ENCODE measurements at places on chromosomes 16 and 17. TPM values are rescaled to one million over a fixed set of nuclear protein-coding genes. Genes with fewer than 3 reads are reported as not detected.

The KRTAP3-1 gene
- total RNA-seq: 4.3 TPM

The FOXL1 gene
- total RNA-seq: 19.9 TPM

The CRYBA1 gene
- total RNA-seq: not detected

The KRTAP16-1 gene
- not detected for total RNA-seq

The LUC7L gene
- 42.9 TPM for total RNA-seq

The SLC47A1 gene
- not detected for total RNA-seq

The OMG gene
- not detected for total RNA-seq

- peaks cover 17% of the 10 kb centered on the region for H3K36me3 ChIP-seq
- peak overlapping the region; percentile 24 for H3K27ac ChIP-seq
- H3K4me1 ChIP-seq: peaks cover 58% of the 10 kb centered on the region
- DNase-seq: peak; percentile 41
Observed at GRCh38 chr16:81481207-81481821, 36.7 kb downstream of the CMIP start.

DNA sequence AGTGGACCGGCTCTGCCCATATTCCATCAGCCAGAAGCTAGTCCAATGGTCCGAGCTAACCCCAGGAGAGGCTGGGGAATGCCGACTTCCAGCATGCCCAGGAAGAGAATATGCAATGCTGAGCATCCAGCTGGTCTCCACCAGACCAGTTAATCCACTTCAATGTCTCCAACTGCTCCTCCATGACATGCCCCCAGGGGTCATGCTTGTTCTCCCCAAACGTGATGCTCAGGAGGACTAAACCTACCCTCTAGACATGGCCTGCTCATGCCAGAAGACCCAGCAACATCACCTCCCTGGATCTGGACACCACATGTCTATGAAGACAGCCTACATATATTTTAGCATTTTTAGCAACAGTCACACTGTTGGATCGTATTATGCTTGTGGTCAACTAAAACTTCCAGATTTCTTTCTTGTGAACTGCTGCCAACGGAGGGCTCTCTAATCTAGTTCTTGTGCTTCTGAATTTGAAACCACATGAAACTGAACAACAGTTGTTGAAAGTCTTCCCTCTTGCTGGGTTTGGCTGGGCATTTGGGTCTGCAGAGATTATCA is 245.1 kb downstream of the SOX9 start:
- DNase-seq: no peak
- H3K4me3 ChIP-seq: no peak overlapping the region
- H3K36me3 ChIP-seq: peaks cover 3% of the 10 kb centered on the region
- H3K4me1 ChIP-seq: peaks cover 50% of the 10 kb centered on the region
- H3K27me3 ChIP-seq: peaks cover 1% of the 10 kb centered on the region
- H3K27ac ChIP-seq: no peak overlapping the region

DNA sequence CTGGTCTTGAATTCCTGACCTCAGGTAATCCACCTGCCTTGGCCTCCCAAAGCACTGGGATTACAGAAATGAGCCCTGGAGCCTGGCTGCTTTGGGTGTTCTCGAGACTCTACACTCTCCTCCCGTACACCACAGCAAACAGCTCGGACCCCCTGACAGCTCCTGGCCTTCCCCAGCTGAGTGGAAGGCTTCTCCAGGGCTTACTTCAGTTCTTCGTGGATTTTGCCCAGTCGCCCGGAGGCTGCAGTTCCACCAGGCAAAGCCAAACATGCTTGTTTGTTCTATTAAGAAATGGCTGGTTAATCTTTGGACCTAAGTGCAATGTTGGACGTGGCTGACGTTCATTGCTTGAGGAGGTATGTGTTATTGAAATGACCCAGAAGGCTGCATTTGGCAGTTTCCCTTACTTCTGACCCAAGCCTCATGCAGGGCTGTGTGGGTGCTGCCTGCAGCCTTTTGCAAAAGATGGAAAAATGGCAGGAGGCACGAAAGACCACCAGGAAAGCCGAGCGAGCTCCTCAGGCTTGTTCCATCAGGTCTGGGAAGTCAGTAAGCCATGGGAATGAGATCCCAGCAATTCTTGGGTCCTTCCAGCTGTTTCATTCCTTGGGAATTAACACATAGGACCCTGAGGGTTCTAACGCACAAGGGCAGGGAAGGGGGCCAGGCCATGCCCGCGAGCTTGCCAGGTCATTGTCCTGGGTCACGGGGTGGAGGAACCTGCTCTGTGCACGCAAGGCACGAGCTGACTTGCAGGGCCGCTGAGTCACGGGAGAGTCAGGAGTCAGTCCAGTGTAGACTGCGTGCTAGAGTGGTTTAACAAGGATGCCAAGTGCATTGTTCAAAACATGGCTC is 23.9 kb upstream of the KLHDC4 start:
- no peaks in the 10 kb centered on the region for H3K27me3 ChIP-seq
- H3K27ac ChIP-seq: peak overlapping the region; percentile 92
- H3K4me3 ChIP-seq: peak overlapping the region; percentile 34
- H3K36me3 ChIP-seq: no peaks in the 10 kb centered on the region
- peak; percentile 86 for DNase-seq

GRCh38 chr17:80425835-80426426 is 11.0 kb downstream of the ENDOV start:
- no peaks in the 10 kb centered on the region for H3K27me3 ChIP-seq
- H3K27ac ChIP-seq: peak overlapping the region; percentile 13
- no peak overlapping the region for H3K4me3 ChIP-seq
- H3K4me1 ChIP-seq: no peaks in the 10 kb centered on the region
- no peaks in the 10 kb centered on the region for H3K36me3 ChIP-seq

GRCh38 chr17:3859940-3860339 is 13.9 kb upstream of the NCBP3 start:
- DNase-seq: no peak
- H3K27ac ChIP-seq: no peak overlapping the region
- H3K4me1 ChIP-seq: peaks cover 2% of the 10 kb centered on the region

DNA sequence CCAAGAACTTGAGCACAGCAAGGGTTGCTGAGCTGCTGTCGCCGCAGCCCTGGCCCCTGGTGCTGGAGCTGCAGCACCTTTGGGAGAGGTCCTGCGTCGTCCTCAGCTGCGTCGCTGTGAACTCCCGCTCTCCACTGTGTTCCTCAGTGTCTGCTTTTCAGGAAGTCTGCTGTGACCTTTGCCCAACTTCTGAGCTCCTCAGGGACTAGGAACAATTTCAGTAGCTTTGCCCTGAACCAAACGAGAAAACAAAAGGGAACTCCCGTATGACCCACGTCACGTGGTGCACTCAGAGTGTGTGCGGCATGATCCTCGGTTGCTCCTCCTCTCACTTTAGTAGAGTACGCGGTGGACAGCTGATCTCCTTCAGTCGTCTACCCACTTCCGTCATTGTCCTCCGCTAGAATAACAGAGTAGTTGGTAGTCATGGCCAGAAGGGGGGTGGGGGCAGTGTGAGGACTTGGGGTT is 44.2 kb downstream of the WDR45B start:
- no peak overlapping the region for H3K4me3 ChIP-seq
- H3K27me3 ChIP-seq: peaks cover 2% of the 10 kb centered on the region
- DNase-seq: no peak
- H3K27ac ChIP-seq: no peak overlapping the region
- peaks cover 39% of the 10 kb centered on the region for H3K36me3 ChIP-seq

DNA sequence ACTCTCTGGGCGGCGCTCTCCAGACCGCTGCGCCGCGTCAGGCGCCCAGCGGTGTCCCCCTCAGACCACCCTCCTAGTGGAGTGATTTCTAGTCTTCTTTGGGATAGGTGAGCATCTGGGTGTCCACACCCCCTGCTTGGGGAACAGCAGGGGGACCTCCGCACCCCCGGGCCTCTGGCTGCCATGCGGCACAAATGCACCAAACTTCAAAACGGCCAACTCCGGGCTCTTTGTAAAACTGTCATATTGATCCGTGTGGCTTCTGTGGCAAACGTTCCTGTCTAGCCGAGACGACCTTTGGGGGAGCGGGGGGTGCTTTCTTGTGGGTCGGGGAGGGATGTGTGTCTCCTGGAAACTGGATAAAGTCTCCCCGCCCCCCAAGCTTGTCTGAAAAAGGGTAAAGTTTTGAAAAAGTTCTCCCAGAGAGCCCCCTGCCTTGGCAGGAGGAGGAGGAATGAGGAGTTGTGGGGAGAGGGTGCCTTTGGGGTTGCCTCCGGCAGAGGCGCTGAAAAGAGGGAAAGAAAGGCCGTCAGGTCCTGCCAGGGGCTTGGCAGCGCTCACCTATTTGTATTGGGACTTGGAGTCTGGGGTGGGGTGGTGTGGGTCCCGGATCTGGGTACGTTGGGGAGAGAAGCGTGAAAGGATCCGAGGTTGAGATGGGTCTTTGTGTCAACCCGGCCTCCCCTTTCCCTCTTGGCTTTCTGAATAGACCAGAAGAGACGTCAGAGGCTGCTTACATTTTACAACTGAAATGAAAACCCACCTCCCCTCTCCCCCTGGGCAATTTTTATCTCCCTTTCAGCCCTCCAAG is 2.2 kb upstream of the CHD3 start:
- peaks cover 4% of the 10 kb centered on the region for H3K27me3 ChIP-seq
- DNase-seq: no peak
- H3K36me3 ChIP-seq: peaks cover 4% of the 10 kb centered on the region

GRCh38 chr16:56626685-56627084 is 1.1 kb downstream of the MT1E start:
- peaks cover 18% of the 10 kb centered on the region for H3K36me3 ChIP-seq
- peaks cover 4% of the 10 kb centered on the region for H3K27me3 ChIP-seq
- peaks cover 29% of the 10 kb centered on the region for H3K4me1 ChIP-seq
- peak overlapping the region; percentile 96 for H3K27ac ChIP-seq
- peak overlapping the region; percentile 97 for H3K4me3 ChIP-seq

DNA sequence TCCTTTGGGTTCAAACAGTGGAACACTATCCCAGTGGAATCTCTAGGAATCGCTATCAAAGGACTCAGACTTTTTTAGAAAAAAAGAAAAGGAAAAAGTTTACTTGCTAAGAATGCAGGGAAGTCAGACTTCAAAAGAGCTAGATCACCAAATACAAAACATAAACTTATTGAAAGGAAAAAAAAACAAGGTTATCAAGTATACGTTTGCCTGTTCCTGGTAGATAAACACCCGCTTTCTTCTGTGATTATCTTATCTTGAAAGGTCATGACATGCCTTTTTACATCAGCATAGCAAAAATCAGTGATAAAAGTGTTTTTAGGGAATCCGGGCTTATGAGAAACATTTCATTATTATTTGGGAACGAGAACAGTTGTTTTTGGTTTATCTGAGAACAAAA is 129.3 kb upstream of the TMEM97 start:
- peaks cover 13% of the 10 kb centered on the region for H3K4me1 ChIP-seq
- H3K4me3 ChIP-seq: no peak overlapping the region
- no peaks in the 10 kb centered on the region for H3K27me3 ChIP-seq
- no peak for DNase-seq
- H3K36me3 ChIP-seq: peaks cover 39% of the 10 kb centered on the region
- peak overlapping the region; percentile 4 for H3K27ac ChIP-seq

- DNase-seq: no peak
- no peaks in the 10 kb centered on the region for H3K36me3 ChIP-seq
- no peaks in the 10 kb centered on the region for H3K27me3 ChIP-seq
- no peak overlapping the region for H3K27ac ChIP-seq
Observed at GRCh38 chr16:20203272-20203671, 124.0 kb downstream of the GP2 start.

DNA sequence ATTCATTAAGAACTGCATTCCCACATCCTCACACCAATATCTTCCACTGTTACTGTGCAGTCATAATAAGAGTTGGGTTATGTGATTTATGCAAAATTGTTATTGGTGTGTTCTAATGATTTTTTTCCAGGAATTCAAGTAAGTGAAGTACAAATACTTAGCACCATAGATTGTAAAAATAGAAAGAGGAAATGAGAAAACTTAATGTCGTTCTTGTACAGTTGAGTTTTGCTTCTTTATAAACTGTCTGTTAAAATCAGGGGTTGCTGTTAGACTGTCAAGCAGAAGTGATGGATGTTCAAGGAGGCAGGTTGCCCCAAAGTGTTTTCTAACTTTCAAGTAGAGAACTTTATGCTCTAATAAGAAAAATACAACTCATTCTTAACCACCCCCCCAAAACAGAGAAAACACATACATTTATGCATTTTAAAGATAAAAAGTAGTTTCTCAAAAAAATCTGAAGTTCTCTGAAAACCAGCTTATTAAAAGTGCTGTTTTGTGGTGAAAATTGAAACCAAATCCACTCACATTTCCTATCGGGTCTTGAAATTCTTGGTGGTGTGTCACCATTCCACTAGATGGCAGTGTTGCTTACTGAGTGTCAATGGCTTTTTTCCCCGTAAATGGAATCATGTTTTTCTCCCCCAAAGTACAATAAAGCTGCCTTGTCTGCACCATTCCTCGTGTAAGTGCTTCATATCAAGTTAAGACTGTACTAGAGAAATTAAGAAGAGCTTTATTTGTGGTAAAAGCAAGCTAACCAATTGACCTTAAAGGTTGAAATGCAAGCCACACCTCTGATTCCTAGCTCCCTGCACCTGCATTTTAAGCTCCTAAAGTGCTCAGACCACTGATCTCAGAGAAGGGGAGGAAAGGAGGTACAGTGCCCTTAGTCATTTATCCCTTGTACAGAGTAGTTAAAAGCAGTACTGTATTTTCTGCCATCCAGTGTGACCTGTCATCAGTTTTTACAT is 4.7 kb upstream of the IGSF6 start:
- peak overlapping the region; percentile 44 for H3K4me3 ChIP-seq
- H3K36me3 ChIP-seq: peaks cover 10% of the 10 kb centered on the region
- peaks cover 49% of the 10 kb centered on the region for H3K4me1 ChIP-seq
- peak; percentile 49 for DNase-seq
- peaks cover 2% of the 10 kb centered on the region for H3K27me3 ChIP-seq

GRCh38 chr17:64084086-64084939 is 45.6 kb downstream of the ERN1 start:
- no peak overlapping the region for H3K27ac ChIP-seq
- no peaks in the 10 kb centered on the region for H3K4me1 ChIP-seq
- H3K4me3 ChIP-seq: no peak overlapping the region
- peak; percentile 19 for DNase-seq
- H3K36me3 ChIP-seq: 0 out of 2 replicates have a peak, but pooled peaks cover under 1% of the 10 kb centered on the region
- H3K27me3 ChIP-seq: no peaks in the 10 kb centered on the region

DNA sequence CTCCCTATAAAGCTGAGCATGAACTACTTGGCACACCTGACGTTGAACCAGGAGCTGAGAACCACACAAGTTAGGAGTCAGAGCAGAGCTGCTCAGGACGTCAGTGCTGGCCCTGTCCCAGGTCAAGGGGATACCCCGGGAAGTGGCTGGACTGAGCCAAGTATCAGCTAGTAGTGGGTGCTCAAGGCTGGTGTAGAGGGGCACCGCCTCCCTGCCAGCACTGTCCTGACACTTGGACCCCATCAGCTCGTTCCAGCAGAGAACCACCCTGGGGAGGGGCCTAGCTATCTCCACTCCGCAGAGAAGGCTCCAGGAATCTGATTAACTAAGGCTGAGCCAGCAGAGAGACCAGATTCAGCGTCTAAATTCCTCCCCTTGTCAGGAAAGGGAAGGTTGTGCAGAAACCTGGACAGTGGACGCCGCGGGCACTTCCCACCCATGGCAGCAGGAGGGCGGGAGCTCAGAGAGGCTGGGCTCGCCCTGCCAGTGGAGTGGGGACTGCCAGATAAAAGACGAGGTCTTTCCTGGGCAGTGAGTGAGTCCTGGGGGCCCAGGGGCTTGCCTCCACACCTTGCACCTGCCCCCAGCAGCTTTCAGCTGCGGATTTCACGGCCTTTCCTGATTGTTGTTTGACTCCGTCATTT is 21.0 kb downstream of the C16orf90 start:
- H3K27me3 ChIP-seq: peaks cover 2% of the 10 kb centered on the region
- no peak overlapping the region for H3K4me3 ChIP-seq
- no peak overlapping the region for H3K27ac ChIP-seq
- H3K4me1 ChIP-seq: peaks cover 10% of the 10 kb centered on the region

All from HFFc6 (cell line).